Activated naive CD4-positive, alpha-beta T cell treated with anti-CD3 and anti-CD28 coated beads, Interleukin-2, amount 10 ng/mL, durations not matched to agents 5 hours and 36 hours (primary cell): ENCODE measurements at places on chromosomes 1 and 21. TPM values are rescaled to one million over a fixed set of nuclear protein-coding genes. Genes with fewer than 3 reads are reported as not detected.

The BNIPL gene
- total RNA-seq, result 1.1 TPM

The UBL4B gene
- not detected for total RNA-seq

The BCL2L15 gene
- total RNA-seq, result 3.7 TPM

The FCER1A gene
- total RNA-seq, result not detected

The CFH gene
- 1.7 TPM for total RNA-seq

The AMY2A gene
- not detected for total RNA-seq

The MFAP2 gene
- total RNA-seq, result not detected

The DCST1 gene
- not detected for total RNA-seq

The GNAI3 gene
- 9.7 TPM for total RNA-seq

The TMEM200B gene
- 0.10 TPM for total RNA-seq

The RIPPLY3 gene
- not detected for total RNA-seq

The DISC1 gene
- total RNA-seq, result 22.2 TPM

The PLA2G2D gene
- not detected for total RNA-seq

The CTPS1 gene
- total RNA-seq, result 42.1 TPM

The PRAMEF15 gene
- not detected for total RNA-seq
